ENCODE measurements at places on chromosomes 1 and 21.

GRCh38 chr1:11735854-11736745 lies at the start of gene AGTRAP:
TSS of gene AGTRAP (plus strand) at chr1:11736136. CDS start at chr1:11736209, 73 bp downstream.
- peaks cover 66% of the 10 kb centered on the region for H3K4me1 ChIP-seq
- no peaks in the 10 kb centered on the region for H3K27me3 ChIP-seq
- H3K27ac ChIP-seq: peak within 1 kb of the TSS; percentile 92
- peak; percentile 69 for DNase-seq
- H3K36me3 ChIP-seq: peaks cover 10% of the 10 kb centered on the region

DNA sequence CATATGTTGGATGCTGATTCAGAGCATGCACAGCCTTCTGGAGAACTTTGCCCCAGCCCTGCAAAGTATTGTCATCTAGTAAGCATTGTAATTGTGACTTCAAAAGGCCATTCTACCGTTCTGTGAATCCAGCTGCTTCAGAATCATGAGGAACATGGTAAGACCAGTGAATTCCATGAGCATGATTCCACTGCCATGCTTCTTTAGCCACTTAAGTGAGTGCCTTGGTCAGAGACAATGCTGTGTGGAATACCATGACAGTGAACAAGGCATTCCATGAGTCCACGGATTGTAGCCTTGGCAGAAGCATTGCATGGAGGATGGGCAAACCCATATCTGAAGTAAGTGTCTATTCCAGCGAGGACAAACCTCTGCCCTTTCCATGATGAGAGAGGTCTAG lies 123.7 kb downstream of the S1PR1 start:
- H3K27ac ChIP-seq: no peak overlapping the region
- no peak for DNase-seq
- H3K27me3 ChIP-seq: no peaks in the 10 kb centered on the region
- H3K4me3 ChIP-seq: no peak overlapping the region
- peaks cover 3% of the 10 kb centered on the region for H3K36me3 ChIP-seq

DNA sequence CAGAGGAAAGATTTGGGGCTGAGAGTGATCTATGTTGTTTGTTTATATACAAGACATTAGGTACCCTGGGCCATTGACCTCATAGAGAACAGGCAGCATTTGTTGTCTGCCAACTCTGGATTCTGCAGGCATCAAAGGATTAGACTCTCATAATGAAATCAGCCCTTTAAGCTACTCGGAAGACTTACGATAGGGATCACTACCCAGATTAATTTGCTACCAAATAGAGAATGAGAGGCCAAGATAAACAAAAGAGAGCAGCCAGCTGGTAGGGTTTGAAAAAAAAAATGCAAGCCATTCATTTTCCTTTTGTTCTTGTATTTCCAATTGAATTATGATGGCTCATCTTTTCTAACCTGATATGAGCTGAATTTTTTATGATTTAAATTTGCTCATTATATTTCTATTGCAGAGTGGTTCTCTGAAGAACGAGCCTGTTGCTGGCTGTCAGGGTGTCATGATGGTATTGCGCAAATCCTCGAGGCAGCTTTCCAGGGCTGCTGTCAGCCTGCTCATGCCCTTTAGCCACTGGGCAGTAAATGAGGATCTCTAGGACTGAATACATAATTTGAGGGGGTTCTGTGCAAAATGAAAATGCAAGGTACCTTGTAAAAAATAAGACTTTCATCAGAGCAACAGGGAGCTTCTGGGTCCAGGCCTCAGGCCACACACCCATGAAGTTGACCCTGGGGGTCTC lies 116.4 kb upstream of the KCNJ15 start:
- H3K27ac ChIP-seq: no peak overlapping the region
- DNase-seq: no peak
- H3K36me3 ChIP-seq: no peaks in the 10 kb centered on the region
- H3K27me3 ChIP-seq: peaks cover 12% of the 10 kb centered on the region
- H3K4me3 ChIP-seq: no peak overlapping the region

DNA sequence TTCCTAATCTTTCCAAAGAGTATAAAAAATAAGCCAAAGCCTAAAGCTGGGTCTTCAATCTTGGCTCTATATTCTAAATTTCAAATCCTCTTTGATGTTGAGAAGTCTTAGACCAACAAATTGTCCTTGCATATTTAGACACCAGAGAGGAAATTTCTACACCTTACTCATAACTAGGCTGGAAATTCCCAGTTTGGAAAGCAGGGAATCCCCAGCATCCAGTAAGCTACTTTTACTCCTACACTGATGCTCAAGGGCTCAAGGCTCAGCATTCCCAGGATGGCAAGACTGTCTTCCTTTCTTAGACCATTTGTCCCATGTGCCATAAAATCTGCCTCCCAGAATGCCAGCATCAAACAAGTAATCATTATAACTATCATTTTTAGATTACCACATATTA lies 28.3 kb downstream of the PRDX6 start:
- H3K27ac ChIP-seq: no peak overlapping the region
- no peak overlapping the region for H3K4me3 ChIP-seq
- no peaks in the 10 kb centered on the region for H3K36me3 ChIP-seq
- no peaks in the 10 kb centered on the region for H3K27me3 ChIP-seq
- H3K4me1 ChIP-seq: no peaks in the 10 kb centered on the region

GRCh38 chr1:38918568-38918967 lies 23.1 kb downstream of the RHBDL2 start:
- no peaks in the 10 kb centered on the region for H3K36me3 ChIP-seq
- H3K4me1 ChIP-seq: no peaks in the 10 kb centered on the region
- no peak overlapping the region for H3K4me3 ChIP-seq

GRCh38 chr1:200646515-200646914 lies 23.2 kb downstream of the DDX59 start:
- H3K36me3 ChIP-seq: peaks cover 45% of the 10 kb centered on the region

- H3K36me3 ChIP-seq: peaks cover 2% of the 10 kb centered on the region
- H3K27me3 ChIP-seq: no peaks in the 10 kb centered on the region
- peaks cover 58% of the 10 kb centered on the region for H3K4me1 ChIP-seq
- DNase-seq: no peak
- H3K27ac ChIP-seq: no peak overlapping the region
- no peak overlapping the region for H3K4me3 ChIP-seq
Observed at GRCh38 chr1:200867018-200867811, 5.6 kb upstream of the GPR25 start.
